ENCODE measurements at places on chromosomes 7 and 10.

GRCh38 chr10:35442592-35442991 is 106.3 kb downstream of the CCNY start:
- no peak for DNase-seq

DNA sequence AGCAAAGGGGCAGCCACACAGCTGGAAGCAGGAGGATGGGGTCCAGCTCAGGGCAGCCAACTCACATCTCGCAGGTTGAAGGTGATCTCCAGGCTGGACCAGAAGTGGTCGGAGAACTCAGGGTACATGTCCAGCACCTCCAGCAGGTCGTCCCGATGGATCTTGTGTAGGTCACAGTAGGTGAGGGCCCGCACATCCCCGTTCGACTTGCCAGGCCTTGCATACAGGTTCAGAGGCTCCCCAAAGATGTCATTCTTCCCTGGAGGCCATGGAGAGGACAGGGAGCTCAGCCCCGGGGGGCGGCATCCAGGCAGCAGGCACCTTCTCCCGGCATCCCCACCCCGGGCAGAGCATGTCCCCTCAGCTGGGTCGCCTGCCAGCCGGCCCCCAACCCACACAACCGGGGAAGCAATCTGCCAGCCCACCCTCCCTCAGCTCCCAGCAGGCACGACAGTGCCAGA is 29.3 kb downstream of the KCNH2 start:
- no peak for DNase-seq

- peak; percentile 87 for DNase-seq
These were observed 45.7 kb upstream of the HSPA12A start for GRCh38 chr10:116787893-116788665.

DNA sequence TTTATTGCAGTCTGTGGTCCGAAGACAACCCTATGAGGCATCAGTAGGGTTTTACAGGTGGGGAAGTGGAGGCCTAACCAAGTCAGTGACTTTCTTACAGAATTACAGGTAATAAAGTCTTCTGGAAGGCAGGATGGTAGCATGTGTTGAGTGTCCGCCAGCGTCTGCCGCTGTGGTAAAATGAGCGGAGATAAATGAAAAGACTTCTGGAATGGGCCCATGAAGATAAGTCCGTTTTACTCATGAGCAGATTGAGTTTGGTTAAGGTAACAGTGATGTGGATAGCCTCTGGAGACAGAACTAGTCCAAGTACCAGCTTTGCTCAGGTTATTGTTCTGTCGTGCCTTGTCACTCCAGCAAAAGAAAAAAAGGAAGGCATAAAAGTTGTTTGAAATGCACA is 966 bp downstream of the FBH1 start:
- no peak for DNase-seq

DNA sequence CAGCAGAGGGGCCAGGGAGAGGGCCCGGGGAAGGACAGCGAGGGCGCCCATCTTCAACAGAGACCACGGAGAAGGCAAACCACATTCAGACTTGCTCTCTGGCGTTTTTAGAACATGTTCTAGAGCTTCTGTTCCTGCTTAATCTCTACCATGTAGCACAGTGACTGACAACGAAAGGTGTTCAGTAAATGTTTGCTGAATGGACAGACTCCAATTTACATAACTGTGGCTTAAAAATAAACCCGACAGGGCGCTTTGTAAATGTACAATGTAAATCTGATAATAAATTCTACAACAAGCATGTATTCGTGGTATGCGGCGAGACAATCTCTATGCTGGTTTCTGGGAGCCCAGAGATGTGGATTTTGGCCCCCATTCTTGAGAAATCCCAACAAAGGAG is 10.5 kb downstream of the ADARB2 start:
- no peak for DNase-seq

DNA sequence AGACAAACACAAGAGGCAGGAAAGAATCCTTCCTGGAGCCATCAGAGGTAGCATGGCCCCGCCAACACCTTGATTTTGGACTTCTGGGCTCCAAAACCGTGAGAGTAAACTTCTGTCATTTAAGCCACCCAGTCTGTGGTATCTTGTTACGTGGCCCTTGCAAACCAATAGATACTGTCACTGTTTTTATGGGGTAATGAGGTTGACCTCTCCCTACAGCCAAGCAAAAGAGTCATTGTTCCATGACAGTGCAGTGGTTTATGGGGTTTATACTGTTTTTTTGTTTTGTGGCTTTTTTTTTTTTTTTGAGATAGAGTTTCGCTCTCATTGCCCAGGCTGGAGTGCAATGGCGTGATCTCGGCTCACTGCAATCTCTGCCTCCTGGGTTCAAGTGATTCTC is 32.8 kb downstream of the KIAA1549 start:
- DNase-seq, result no peak

DNA sequence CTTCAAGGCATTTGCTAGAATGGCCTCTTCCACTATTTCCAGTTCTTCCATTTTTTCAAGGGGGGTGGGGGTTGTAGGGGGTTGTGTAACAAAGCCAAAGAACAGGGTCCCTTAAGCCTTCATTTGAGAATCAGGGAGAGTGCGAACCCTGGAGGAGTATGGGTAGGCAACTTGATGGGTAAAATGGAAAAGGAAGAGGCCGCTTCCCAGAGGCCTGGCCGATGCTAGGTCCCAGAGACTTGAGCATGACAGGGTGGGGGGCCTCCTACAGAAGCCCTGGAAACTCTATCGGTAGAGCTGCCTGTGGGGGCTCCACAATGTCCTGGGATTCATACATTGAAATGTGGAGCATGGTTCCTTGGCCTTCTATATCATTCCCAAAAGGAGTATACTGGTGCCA is 9.1 kb upstream of the HOXA13 start:
- DNase-seq, result no peak

GRCh38 chr7:7654964-7655715 is 14.6 kb downstream of the UMAD1 start:
- DNase-seq, result no peak

GRCh38 chr7:76351372-76351771 is 7.4 kb downstream of the YWHAG start:
- no peak for DNase-seq
